ENCODE measurements at places on chromosomes 3 and 15. TPM values are rescaled to one million over a fixed set of nuclear protein-coding genes. Genes with fewer than 3 reads are reported as not detected.
A peak's percentile ranks its signal among the peaks of the same experiment; 100 is the strongest.

Gene PARL
- total RNA-seq = 57.8 TPM

GRCh38 chr15:98150536-98150935 lies 190.0 kb downstream of the ARRDC4 start:
- no peak for DNase-seq

DNA sequence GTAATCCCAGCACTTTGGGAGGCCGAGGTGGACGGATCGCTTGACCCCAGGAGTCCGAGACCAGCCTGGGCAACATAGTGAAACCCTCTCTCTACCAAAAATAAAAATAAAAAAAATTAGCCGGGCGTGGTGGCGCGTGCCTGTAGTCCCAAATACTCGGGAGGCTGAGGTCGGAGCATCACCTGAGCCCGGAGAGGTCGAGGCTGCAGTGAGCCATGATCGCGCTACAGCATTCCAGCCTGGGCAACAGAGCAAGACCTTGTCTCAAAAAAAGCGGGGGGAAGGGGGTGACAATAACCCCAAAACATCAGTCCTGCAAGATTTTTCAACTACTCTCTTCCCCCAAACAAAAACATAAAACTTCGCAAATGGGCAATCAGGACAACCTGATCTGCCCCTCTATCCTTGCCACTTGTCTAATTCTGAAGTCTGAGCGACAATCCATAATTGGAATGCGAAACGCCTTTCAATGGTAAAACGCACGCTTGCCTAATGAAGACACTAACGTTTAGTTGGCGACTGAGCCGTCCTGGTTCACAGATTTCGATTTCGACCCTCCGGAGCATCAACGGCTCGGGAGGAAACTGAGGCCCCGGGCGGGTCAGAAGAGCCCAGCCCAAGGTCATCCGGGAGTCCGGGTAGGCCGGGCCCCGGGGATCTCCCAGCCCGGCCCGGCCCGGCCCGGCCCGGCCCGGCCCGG lies 868 bp downstream of the BTBD1 start:
- DNase-seq = no peak

Gene LYZL4
- not detected for total RNA-seq

Gene NANOGP8
- total RNA-seq = 0.48 TPM

DNA sequence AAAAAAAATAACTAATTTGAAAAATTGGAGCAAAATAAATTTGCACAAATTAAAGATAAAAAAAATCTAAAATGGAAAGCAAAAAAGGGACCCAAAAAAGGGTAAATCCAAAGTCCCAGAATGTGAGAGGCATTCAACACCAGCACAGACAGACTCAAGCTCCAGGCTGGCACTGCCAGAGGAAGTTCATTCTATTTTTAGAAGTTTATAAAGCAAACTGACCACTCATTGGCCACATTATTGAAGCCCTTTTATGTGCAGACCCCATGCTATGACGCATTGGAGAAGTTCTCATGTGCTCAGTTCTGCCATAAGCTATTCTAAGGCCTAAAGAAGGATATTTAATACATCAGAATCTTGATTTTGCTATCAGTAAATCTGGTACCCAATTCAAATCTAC lies 17.6 kb upstream of the BOC start:
- no peak for DNase-seq

- DNase-seq = peak; percentile 11
These were observed 37.5 kb downstream of the ZNF710 start for GRCh38 chr15:90038632-90039095.

DNA sequence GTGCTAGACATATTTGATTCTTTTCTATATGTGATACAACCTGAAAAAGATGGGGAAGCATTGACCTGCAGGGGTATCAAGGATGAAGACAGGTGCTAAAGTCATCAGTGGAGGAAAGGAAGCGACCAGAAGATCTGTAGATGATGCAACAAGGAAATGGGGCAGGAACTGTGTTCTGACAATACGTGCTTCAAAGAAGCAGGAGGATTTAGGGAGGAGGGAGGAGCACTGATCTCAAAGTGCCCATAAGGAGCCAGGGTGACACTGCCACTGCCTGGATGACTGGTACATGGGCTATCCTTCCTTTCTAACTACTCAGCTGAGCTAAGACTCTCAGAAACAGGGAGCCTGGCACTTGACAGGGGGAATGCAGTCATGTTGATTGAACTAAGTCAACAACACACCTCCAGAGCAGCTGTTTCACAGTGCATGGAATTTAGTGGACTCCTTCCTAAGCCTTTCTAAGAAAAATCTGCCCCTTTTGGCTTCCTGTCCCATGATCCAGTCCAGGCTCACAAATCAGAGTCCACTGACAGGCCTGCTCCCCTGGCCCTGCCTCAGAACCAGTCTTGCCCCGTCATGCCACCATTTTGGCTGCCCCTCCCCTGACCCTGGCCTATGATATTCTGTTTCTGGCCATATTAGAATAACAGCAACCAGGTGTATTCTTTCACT lies 12.0 kb downstream of the LYSMD4 start:
- DNase-seq = no peak

DNA sequence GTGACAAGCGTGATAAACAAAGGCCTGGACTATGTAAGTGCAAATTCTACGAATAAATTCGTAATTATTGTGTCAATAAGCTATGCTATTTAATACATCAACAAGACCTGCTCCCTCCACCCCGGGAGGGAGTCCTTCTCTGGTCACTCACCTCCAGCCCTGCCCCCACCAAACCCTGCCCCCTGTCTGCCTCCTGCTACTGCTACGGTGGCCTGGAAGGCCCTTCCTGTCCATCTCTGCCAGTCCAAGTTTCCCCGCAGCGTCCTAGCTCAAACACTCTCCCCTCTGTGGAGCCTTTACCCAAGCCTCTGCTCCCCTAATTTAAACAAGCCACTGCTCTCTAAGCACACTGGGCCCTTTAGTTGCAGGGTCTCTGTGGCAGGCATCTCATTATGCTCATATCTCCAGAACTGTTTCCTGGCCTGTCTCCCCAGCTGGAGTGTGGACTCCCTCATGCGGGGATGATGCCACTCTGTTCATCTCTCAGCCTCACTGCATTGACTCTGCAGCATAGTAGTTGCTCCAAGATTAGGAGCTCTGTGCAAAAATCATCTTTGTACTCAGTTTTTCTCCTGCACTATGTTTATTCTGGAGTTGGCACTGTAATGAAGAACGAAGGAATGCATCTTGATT lies 241.2 kb downstream of the NTRK3 start:
- no peak for DNase-seq

GRCh38 chr3:69343875-69344274 lies 42.0 kb downstream of the FRMD4B start:
- DNase-seq = no peak

Gene SPATA12
- not detected for total RNA-seq

DNA sequence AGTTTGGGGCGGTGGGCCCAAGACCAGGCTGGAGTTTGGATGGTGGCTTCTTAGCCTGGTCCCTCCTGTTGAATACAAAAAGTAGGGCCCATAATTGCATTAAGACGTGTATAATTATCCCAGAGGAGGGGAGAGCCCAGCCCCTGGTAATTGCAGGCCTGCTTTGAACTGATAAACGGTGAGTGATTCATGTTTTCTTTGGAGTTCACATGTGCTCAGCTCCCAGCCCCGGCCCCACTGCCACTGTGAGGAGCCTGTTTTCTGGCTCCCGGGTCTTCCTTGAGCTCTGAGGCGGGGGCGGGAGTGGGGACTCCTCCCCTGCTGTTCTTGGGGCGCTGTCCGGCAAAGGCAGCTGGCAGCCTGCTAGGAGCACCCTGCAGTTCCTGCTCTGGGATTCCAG lies 3.1 kb downstream of the PLXNA1 start:
- no peak for DNase-seq
